ENCODE measurements at places on chromosomes 16 and 17. TPM values are rescaled to one million over a fixed set of nuclear protein-coding genes. Genes with fewer than 3 reads are reported as not detected.

Gene TMEM100
- not detected for total RNA-seq

Gene CETP
- total RNA-seq, result not detected

Gene MPG
- total RNA-seq, result 82.9 TPM

Gene UTS2R
- not detected for total RNA-seq

Gene KCNH4
- total RNA-seq, result 0.39 TPM

Gene SUMO2
- total RNA-seq, result 369 TPM

Measured in A549 treated with CORT108297 at 1 μM for 4 hours (cell line).